HEK293T (cell line): ENCODE measurements at places on chromosomes 3 and 15.

GRCh38 chr3:37132334-37132733 is 42.0 kb downstream of the LRRFIP2 start:
- no peak for DNase-seq

GRCh38 chr3:69842789-69843188 is 103.5 kb downstream of the MITF start:
- no peak for DNase-seq

DNA sequence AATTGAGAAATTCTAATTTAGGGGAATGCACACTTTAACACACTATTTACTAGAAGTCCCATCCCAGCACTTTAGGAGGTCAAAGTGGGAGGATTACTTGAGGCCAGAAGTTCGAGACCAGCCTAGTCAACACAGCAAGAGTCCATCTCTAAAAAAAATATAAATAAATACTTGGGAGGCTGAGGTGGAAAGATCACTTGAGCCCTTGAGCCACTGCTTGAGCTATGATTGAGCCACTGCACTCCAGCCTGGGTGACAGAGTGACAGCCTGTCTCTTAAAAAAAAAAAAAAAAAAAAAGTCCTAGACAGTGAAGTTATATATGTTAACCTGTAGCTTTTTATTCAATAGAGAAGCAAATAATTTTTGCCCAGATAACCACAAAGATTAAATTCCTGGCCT is 69.2 kb downstream of the DLG1 start:
- DNase-seq: no peak

- no peak for DNase-seq
Observed at GRCh38 chr3:141261472-141262307, 30.1 kb downstream of the PXYLP1 start.

GRCh38 chr3:50345008-50345407 is 524 bp downstream of the ZMYND10 start:
- DNase-seq: no peak

GRCh38 chr3:180926526-180926925 is 14.1 kb downstream of the FXR1 start:
- no peak for DNase-seq

GRCh38 chr3:7620401-7620800 is 759.5 kb downstream of the GRM7 start:
- no peak for DNase-seq

GRCh38 chr3:70728311-70728710 is 415.9 kb upstream of the MDFIC2 start:
- DNase-seq: no peak

DNA sequence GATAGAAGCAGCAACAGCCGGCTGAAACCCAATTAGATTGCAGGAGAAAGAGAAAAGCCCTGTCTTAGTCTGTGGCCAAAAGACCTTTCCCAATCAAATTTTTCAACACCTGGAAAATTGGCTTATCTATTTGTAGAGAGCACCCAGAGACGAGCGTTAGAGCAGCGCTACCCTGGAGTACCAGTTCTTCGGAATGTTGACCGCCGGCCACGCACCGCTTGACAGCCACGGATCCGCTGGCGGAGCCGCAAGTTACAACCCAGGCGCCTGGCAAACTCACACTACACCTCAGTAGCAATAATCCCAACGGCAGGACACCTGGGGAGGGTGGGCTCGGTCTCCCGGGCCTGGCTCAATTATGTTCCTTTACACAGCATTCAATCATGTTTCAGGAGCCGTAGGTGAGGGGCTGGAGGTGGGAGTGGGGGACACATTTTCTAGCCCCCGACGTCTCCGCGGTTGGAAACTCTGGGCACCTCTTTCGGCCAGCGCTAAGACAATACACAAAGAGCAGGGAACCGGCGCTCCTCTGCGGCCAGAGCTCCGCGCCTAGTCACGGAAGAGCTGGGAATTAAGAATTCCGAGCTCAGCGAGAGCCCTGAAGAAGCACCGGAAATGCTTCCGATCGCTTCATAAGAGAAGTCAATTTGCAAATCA is 1.2 kb downstream of the MB21D2 start:
- peak; percentile 15 for DNase-seq

DNA sequence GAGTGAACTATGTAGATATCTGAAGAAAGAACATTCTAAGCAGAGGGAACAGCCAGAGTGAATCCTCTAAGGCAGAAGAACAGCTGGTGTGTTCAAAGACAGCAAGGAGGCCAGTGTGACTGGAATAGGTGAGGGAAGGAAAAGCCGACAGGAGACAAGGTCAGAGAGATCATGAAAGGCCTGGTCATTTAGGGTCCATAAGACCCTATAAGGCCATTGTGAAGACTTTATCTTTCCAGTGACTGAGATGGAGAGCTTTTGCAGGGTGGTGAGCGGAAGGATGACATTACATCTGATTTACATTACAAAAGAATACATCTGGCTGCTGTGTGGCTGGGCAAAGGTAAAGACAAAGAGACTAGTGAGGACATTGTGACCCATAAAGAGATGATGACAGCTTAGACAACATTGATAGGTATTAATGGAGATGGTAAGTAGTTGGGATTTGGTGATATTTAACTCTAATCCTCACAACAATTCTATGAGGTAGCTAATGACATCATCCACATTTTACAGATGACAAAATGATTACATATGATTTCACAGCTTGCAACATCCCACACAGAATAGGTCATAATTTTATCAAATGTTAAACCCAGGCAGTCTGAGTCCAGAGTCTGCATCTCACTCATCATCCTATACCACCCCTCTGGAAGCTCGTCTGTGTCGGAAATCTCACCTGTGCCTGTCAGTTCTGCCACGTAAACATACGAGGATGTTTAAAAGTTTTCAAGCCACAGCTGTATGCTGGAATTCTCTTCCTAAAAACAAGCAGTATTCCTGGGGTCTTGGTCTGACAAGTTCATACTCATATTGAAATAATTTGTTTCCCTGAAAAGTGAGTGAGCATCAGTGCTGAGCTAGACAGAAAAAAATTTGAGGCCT is 70.2 kb upstream of the PIK3R4 start:
- no peak for DNase-seq
